NCI-H446 (cell line): ENCODE measurements at places on chromosomes 11 and 22.

DNA sequence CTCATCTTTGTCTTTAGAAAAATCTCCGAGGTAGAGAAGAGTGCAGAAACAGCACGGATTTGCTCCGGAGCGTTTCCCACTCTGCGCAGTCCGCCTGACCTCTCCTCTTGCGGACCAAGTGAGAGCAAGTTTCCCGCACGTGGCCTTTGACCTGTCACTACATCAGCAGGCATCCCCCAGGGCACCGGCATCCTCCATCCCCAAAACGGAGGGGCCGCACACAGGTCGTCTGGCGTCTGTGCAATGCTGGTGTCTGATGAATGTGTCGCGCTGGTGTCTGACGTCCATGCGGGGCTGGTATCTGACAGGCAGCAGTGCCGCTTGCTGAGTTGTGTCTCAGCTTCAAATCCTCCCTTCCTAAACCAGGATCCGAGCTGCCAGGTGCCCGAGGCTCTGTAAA lies 739 bp upstream of the MRGPRE start:
- DNase-seq = no peak

DNA sequence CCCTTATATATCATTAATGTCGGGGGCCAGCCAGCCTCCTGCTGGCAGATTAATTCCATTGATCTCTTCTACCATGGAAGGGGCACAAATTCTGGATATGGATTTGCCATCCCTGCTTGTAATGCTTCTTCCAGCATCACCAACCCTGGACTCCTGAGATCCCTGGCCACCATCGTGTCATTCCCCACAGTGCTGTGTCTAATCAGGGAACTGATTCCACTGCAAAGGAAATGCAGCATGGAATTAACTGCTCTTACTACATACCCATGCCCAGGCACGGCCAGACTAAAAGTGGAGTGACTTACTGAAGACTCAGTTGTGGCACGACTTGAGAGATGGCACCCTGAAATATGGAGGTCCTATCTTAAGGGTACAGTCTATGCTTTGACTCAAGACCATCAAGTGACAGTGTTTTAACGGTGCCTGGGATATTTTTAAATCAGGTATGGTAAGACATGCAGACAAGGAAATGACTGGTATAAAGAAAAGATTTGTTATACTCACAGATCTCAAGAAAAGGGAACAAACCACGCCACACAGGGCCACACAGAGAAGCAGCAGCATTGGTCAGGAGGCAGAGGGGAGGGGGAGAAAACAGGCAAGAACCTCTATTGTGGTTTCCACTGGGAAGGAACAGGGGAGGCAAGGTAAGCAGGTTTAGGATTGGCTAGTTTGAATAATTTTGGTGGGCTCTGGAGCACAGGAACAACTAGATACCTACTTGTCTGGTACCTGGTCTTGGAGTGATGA lies 65.1 kb downstream of the IGLL5 start:
- no peak for DNase-seq

DNA sequence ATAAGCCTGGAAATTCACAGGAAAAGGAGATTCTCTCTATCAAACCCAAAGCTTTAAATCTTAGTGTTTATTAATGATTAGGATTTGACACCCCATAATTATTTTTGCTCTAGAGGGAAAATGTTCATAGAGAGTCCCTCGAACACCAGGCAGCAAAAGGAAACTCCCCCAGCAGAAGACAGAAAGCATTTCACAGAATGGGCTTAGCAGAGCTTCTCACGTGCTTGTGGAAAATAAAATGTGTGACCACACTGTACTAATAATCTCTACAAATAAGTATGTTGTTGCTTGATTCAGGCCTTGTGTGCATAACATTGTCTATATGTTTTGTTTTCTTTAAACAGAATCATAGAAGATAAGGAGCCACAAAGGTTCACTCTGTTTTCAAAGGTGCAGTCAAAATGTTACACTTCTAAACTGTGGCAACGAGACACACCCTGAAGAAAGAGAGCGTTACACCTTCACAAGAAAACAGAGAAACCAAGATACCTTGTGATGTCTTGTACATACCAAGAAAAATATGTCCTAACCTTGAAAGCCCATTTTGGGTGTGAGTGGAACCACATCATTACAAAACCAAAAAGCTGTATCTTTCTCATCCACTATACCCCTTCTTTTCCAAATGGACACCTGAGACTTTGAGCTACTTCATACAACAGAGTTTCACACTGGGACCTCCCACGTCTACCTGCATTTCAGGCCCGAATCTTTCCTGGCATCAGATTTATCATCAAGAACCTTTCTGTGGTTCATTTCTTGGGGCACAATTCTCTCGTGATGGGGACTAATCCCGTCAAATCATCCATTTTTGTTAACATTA lies 282.5 kb downstream of the ETS1 start:
- DNase-seq = no peak

DNA sequence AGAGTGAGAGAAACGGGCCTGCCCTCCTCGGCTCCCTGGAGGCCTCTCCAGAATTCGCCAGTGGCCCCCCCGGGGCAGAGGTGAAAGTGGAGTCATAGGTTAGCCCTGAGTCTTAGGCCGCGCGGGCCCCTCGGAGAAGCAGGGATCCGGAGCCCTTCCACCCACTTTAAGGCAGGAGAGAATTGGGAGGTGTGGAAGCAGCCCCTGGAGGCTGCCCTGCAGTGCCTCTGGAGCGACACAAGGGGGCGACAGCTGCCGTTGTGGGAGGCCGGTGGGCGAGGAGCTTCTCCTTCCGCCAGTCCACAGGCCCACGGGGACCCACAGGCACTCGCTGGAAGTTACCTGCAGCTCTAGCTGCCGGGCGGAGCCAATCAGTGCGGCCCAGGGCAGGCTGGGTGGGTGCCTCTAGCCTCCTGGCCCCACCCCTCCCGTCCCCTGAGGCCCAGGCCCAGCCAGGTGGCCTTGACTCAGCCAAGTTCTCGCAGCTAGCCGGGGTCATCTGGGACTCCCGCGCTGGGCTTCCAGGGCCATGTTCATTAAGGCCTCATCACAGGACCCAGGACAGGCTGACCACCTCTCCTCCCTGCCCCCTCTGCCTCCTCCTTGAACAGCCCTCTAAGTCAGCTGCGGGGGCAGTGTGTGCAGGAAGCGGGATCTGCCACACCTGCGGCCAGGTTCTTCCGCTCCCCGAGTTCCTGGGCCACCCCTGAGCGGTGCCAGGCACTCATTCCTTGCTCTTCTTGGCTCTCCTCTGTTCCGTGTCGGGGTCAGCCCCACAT lies 5.0 kb downstream of the DGKZ start:
- DNase-seq = no peak

DNA sequence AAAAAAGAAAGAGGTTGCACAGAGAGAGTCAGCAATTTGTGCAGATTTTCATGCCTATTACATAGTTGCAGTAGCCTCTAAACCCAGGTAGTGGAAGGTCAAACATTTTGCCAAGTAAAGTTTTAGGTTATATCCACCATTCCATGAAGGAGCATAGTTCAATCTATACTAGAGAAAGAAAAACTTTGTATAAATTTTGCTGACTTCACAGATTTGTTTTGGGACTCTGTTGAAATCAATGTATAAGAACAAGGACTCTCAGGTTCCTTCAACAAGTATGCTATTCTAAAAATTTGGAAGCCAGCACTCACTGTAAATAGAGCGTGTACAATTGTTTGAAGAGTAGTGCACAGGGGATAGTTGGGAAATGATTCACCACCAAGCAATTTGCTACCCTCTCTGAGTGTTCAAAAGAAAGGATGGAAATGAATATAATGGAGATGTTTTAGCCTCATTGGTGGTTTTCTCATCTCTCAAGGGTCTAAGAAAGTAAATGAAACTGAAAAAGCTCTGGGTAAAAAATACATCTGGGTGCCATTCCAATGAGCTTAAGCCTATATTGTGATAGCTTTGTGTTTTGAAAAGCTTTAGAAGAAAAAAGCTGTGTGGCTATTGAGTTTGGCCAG lies 508.4 kb upstream of the LUZP2 start:
- DNase-seq = no peak

DNA sequence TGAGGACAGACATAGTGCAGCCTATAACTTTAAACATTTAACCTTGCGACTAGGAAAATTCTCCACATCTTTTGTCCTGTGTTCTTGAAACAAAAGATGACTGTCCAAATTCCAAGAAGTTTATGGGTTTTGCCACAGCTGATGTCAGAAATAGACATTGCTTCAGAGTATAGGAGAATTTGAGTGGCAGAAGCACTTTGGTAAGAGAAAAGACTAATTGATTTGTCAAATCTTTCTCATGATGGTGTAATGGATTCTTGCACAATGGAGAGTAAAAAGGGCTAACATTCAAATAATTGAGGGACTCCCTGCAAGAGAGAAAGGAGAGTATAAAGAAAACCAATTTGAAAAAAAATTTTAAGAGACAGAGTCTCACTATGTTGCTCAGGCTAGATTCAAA lies 25.3 kb downstream of the C11orf58 start:
- DNase-seq = no peak

GRCh38 chr22:38164551-38164918 lies 17.1 kb downstream of the PLA2G6 start:
- DNase-seq = no peak

- no peak for DNase-seq
Observed at GRCh38 chr11:67574938-67575337, 8.7 kb upstream of the GSTP1 start.

DNA sequence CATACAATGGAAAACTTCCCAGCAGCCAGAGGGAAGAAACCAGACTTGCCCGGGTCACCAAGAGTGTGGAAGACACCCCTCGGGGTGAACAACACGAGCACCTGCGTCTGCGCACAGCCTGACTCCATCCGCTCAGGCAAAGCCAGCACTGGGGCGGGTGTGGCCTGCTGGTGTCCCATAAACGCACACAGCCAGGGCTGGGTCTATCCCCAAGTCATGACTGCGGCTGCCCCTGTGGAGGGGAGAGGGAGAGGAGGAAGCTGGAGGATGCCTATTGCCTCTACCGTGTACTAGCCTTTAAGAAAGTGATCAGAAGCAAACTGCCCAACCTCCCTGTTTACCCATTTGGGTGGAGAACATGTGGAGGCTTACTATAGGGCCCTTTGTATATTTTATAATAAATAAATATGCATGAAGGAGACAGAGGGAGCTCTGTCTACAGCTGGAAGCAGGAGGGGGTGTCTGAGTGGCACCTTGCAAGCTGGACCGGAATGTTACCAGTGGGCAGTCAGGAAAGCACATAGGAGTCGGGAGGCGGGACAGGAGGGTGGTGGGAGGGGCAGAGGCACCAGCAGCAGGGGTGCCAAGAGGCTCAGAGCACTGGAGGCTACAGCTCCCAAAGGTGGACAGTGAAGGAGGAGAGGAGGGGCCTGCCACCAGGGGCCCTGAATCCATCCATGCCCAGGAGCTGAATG lies 79.6 kb downstream of the PHF21B start:
- no peak for DNase-seq
